MG63 (cell line): ENCODE measurements at places on chromosomes 16 and 17. TPM values are rescaled to one million over a fixed set of nuclear protein-coding genes. Genes with fewer than 3 reads are reported as not detected.

Gene ATF7IP2
- total RNA-seq, result 8.6 and 43.4 TPM in 2 replicates

Gene CDH11
- 22.1 and 33.2 TPM in 2 replicates for total RNA-seq

Gene KRTAP4-9
- total RNA-seq, result not detected in 2 replicates

Gene CCL7
- not detected in 2 replicates for total RNA-seq

Gene KCNH6
- total RNA-seq, result not detected in 2 replicates

Gene SKAP1
- not detected in 2 replicates for total RNA-seq

Gene KRTAP2-1
- not detected in 2 replicates for total RNA-seq

Gene MYH1
- not detected in 2 replicates for total RNA-seq

Gene POLR3E
- total RNA-seq, result 51.9 and 81.6 TPM in 2 replicates

Gene ASGR1
- 0.13 TPM in 1 of 2 replicates, not detected in the other for total RNA-seq

Gene SRSF2
- 292 and 619 TPM in 2 replicates for total RNA-seq

Gene SMPD3
- not detected in 2 replicates for total RNA-seq

Gene KRT20
- not detected in 2 replicates for total RNA-seq

Gene ZNF764
- 2.0 and 6.8 TPM in 2 replicates for total RNA-seq

Gene SLFN5
- 4.0 and 11.0 TPM in 2 replicates for total RNA-seq

Gene FAM20A
- not detected in 2 replicates for total RNA-seq

Gene MARVELD3
- total RNA-seq, result not detected in 2 replicates

Gene MARCHF10
- total RNA-seq, result not detected in 2 replicates

Gene SMIM36
- not detected in 2 replicates for total RNA-seq

Gene HBQ1
- not detected in 2 replicates for total RNA-seq

Gene ACSF2
- total RNA-seq, result 8.9 and 24.5 TPM in 2 replicates

Gene WIPI1
- 10.4 and 29.6 TPM in 2 replicates for total RNA-seq

Gene MMD
- total RNA-seq, result 6.3 and 6.8 TPM in 2 replicates

Gene TPSG1
- 1.7 and 1.9 TPM in 2 replicates for total RNA-seq

Gene RNF112
- not detected in 2 replicates for total RNA-seq

Gene ITGB3
- 12.1 and 13.6 TPM in 2 replicates for total RNA-seq

Gene GCGR
- total RNA-seq, result not detected in 2 replicates

Gene KRT35
- 0.33 TPM in 1 of 2 replicates, not detected in the other for total RNA-seq
